ENCODE measurements at places on chromosomes 16 and 17. TPM values are rescaled to one million over a fixed set of nuclear protein-coding genes. Genes with fewer than 3 reads are reported as not detected.

GRCh38 chr16:87965417-87965816, 14.2 kb downstream of the BANP start:
- DNase-seq, result no peak

DNA sequence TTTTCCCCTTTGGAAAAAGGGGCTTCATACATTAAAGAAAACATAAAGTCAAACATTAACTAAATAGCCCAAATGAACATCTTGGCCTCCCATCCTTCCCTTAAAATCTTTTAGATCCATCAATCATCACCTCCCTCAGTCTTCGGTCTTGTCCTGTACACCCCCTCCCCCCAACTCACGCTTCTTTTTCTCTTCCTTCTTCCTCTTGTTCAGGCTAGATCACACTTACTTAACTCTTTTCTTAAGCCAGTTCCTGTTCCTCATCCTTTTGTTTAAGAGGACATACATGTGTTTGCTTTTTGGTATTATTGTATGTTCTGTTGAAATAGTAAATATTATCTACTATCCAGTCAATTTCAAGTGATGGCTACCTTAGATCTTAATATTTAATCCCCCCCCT, 5.5 kb downstream of the MFSD6L start:
- DNase-seq, result no peak

GRCh38 chr17:41642252-41643156, 18.1 kb upstream of the KRT17 start:
- no peak for DNase-seq

DNA sequence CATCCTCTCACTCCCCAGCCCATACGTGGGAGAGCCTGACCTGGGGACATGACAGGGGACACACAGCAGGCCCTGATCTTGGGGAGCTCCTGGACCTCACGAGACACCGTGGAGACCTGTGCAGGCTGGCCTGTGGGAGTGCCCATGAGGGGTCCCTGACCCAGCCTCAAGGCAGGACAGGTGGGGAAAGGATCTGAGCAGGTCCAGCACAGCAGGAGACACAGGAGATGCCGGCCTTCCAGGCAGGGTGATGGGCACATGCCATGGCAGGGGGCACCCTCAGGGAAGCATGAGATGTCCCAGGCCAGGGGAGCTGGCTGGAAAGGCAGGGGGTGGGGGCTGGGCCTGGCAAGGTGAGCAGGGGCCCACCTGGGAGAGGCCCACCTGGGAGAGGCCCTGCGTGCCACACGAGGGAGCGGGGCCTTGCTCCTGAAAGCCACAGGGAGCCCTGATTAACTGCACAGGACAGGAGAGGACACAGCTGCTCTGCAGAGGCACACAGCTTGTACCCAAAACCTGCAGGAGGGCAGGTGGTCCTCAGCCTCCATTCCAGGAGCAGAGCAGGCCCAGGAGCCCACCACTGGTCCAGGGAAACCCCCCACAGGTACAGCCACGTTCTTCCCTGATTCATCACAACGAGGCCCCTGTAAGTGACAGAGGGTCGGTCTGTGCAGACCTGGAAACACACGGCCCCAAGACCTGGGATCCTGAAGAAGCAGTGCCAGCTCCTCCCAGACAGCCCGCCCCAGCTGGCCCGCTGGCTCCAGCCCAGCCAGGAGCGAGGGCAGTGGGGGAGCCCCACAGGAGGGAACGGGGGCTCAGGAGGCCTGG, 26.6 kb upstream of the KRT17 start:
- no peak for DNase-seq

The P2RX5 gene
- 436 TPM for polyA plus RNA-seq

DNA sequence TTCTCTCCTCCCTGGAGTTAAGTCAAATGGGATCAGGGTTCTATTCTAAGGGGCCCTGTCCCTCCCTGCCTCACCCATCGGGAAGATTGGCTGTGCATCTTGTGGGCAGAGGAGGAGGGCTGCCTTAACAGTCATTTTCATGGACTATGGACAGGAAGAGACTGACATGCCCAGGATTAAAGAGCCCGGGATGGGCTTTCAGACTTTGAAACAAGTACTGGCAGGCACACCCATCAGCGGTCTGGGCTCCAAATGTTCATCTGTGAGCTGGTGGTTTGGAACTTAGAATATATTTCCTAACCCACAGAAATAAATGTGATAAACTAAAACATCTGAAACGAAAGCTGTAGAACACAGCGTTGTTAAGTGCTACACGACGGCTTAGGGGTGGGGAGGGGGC, 6.5 kb downstream of the SLC6A4 start:
- DNase-seq, result no peak

DNA sequence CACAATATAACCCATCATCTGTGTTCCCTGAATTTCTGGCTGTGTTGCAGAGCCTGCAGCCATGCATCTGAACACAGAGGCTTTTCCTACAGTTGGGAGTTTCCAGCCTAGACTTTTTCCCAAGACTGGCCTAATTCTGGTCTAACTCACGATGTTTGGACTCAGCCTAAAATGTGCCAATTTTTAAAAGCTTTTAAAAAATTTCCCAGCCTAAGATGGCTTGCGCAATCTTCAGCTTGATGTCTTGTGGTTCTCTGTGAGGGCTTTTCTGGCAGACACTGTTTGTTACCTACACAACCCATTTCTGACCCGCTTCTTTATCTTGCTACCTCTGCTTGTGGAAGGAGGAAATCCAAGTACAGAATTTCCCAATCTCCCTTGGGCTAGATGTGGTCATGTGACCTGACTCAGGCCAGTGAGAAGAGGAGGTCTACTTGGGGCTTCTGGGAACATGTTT, 72.7 kb upstream of the GAS7 start:
- no peak for DNase-seq

GRCh38 chr17:17137731-17138585, 68.2 kb downstream of the PLD6 start:
- DNase-seq, result no peak

GRCh38 chr17:45871718-45872117, 22.6 kb upstream of the MAPT start:
- DNase-seq, result no peak

The KRT39 gene
- polyA plus RNA-seq, result not detected

Data from B cell (primary cell).